ENCODE measurements at places on chromosomes 12 and 14.

DNA sequence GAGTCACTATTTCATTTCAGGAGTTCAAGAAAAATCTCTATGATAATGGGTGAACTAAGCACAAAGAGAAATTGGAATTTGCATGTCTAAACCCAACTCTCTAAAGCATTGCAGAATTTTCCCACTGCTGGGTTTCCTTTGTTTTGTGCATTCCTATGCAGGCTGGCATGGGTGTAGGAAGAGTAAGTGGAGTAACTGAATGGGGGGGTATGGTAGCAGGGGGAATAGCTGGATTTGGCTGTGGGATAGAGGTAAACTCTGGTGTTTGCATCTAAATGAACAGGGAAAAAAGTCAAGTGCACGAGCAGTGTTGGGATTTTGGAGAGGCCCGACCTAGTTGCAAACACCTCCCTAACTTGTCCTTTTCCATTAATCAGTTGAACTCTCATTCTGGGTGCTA lies 159.1 kb downstream of the ANO4 start:
- DNase-seq, result no peak

DNA sequence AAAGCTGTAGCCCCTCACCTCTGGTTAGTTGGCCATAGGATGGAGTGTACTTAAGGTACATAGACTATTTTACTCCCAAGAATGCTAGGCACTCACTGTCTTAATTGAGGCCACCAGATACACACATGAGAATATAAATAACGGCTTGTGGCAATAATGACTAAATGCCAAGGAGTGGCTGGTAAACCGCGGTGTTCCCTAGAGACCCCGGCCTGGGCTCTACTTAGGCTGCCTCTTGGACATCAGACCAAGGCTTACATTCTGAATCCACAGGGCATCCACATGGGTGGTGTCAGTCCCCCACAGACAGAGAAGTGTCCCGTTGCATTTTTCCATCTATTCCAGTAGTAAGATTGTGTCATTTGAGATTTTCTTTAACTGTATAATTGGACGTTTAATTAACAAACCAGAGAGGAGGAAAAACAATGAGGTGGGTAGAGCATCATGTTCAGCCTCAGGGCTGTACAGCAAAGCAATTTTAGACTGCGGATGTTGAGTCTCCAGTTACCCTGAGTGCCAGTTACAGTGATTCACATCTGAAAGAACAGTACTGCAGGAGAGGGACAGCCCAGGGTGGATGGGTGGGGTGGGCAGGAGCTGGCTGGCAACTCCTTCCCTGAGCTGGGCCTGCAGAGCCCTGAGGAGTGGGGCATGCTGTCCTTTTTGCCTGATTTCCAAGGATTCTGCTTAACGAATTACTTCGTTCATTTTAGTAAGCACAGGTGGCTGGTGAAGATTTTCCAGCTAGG lies 20.5 kb downstream of the CKB start:
- DNase-seq, result no peak

- DNase-seq, result peak; percentile 72
Observed at GRCh38 chr12:121352682-121353018, 439 bp upstream of the ANAPC5 start.

- DNase-seq, result peak; percentile 75
Observed at GRCh38 chr14:51093371-51094281, 1.3 kb downstream of the TRIM9 start.

- DNase-seq, result no peak
Observed at GRCh38 chr12:77720258-77720657, 110.4 kb upstream of the NAV3 start.
